ENCODE measurements at places on chromosomes 5 and 9.
A peak's percentile ranks its signal among the peaks of the same experiment; 100 is the strongest.

DNA sequence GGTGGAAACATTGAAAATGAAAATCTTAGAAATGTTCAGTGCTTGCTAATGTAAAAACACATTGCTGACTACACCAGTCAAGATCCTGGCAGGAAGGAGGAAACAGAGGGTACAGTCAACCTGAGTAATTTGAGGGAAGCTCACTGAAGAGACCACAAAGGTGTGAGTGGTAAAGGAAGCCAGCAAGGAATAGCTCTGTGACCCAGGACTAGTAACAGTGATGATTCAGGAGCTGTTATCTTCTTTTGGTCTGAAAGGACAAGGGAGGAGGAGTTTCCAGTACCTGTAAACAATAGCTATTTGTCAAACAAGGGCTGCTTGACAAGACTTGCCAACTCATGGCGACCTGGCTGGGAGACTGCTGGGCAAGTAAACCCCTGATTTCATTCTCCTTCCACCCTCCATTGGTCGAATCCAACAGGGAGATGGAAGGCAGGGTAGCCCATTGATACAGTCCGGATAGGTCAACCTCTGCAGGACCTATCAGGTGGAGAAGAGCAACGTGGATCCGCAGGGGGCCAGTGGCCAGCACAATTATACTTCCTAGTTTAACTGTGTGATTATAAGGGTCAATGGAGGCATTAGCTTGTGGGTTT is 68.1 kb downstream of the MAMDC2 start:
- DNase-seq, result no peak

GRCh38 chr9:38313421-38313820 is 79.1 kb upstream of the ALDH1B1 start:
- no peak for DNase-seq

- DNase-seq, result no peak
These were observed 335.0 kb downstream of the DEPDC1B start for GRCh38 chr5:60365001-60365400.

GRCh38 chr9:128920381-128921058 is at the start of gene PHYHD1:
PHYHD1 (plus strand) TSS chr9:128920982; CDS start chr9:128922324, 1,342 bp downstream.
- no peak for DNase-seq

GRCh38 chr9:8589476-8589875 is 789.9 kb upstream of the DMAC1 start:
- DNase-seq, result no peak

GRCh38 chr9:79667120-79667519 is 95.4 kb downstream of the TLE4 start:
- no peak for DNase-seq

GRCh38 chr5:92508271-92508670 is 1072.7 kb downstream of the NR2F1-AS1 start:
- no peak for DNase-seq

- peak; percentile 19 for DNase-seq
These were observed 1.7 kb upstream of the SLIT3 start for GRCh38 chr5:169302491-169303118.

GRCh38 chr9:111657051-111657450 is 4.4 kb upstream of the GNG10 start:
- DNase-seq, result no peak

GRCh38 chr9:136875155-136875554 is 9.0 kb upstream of the EDF1 start:
- DNase-seq, result no peak

GRCh38 chr5:104372376-104372775 is 809.8 kb upstream of the NUDT12 start:
- DNase-seq, result no peak

DNA sequence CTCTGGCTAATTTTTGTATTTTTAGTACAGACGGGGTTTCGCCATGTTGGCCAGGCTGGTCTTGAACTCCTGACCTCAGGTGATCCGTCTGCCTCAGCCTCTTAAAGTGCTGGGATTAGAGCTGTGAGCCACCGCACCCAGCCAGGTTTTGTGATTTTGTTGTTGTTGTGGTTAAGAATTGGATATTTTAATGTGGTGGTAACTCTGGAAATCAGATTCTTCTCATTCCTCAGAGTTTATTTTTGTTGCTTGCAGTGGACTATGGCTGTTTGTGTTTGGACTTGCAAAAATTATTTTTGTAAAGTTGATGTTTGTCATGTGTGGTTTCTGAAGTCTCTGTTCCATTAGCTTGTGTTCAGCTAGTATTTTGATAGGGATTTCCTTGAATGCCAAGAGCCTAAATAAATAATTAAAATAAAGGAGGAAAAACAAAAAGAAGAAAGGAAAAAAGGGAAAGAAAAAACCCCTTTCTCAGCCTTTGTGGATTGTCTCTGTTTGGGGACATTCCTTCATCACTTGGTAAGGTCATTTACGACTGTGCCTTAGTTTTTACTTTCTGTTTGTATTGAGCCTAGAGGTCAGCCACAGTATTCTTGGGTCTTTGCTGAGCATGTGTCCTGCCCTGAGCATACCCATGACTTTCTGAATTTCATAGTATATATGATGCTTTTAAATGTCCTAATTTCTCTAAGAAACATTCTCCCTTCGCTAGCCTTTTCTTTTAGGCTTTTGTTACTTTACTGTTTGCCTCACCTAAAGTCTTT is 37.3 kb downstream of the PBX3 start:
- DNase-seq, result no peak

- no peak for DNase-seq
These were observed 1.1 kb downstream of the IL4 start for GRCh38 chr5:132674671-132675506.

GRCh38 chr9:573691-574410 is 267.6 kb upstream of the DMRT1 start:
- no peak for DNase-seq

- no peak for DNase-seq
These were observed 102.1 kb upstream of the RANBP3L start for GRCh38 chr5:36403632-36404311.

GRCh38 chr5:168552146-168552545 is 23.0 kb downstream of the FBLL1 start:
- no peak for DNase-seq

DNA sequence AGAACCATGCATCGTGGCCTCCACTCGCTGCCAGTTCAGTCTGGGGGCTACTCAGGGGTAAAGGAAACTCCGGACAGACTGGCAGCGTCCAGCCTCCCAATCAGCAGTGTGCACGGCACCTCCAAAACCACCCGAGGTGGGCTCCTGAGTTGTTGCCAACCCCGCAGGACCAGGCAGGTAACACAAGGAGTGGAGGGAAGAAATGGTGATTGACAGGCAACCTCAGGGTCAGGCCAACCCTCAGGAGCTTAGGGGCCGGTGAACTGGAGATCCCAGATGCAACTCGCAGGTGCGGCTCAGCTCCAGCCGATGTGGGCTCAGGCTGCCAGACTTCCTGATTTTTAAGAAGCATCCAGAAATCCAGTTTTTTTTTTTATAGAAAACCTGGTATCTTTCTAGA is 37.3 kb upstream of the AKNA start:
- DNase-seq, result no peak

- DNase-seq, result no peak
These were observed 160.5 kb downstream of the UNC13B start for GRCh38 chr9:35322075-35322885.

DNA sequence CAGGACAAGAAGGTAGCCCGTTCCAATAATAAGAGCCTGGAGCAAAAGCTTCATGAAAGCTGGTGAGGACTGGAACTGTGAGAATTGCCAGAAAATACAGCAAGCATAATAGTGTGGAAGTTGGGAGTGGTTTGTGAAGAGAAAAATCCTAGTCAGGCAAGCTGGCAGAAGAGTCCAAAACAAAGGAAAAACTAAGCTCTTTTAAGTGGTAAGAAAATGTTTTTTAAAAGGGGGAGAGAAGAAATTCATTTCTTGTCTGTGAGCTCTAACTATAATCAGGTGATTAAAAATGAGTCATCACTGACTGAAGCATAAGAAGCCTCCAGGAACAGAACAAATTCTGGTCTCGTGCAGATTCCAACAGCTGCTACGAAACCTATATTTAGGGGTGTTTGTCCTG is 102.6 kb downstream of the CAAP1 start:
- no peak for DNase-seq

DNA sequence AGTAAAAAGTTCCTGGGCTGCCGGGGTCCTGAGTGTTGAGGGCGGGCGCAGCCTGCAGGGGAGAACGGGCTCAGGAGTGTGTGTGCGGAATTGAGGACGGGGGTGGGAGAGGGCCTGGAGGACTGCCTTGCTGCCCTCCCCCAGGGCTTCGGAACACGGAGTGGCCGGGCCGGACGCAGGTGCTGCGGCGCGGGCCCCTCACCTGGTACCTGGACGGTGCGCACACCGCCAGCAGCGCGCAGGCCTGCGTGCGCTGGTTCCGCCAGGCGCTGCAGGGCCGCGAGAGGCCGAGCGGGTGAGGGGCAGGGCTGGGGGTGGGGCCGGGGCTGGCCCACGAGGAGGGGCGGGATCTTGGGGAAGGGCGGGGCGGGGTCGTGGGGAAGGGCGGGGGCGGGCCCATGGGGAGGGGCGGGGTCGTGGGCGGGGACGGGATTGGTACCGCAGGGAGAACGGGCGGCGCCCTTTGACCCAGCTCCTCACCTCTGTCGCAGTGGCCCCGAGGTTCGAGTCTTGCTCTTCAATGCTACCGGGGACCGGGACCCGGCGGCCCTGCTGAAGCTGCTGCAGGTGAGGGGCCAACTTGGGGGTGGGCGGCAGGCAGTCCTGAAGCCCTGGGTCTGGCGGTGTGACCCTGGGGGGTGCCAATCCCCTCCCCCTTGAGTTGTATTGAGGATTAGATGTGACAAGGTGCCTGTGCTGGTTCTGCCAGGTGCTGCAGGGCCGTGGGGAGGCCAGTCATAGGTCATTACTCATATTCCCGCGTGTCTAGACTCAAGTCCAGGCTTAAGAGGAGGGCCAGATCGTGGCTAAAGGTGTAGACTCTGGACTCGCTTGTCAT is 7.1 kb downstream of the FPGS start:
- DNase-seq, result no peak

DNA sequence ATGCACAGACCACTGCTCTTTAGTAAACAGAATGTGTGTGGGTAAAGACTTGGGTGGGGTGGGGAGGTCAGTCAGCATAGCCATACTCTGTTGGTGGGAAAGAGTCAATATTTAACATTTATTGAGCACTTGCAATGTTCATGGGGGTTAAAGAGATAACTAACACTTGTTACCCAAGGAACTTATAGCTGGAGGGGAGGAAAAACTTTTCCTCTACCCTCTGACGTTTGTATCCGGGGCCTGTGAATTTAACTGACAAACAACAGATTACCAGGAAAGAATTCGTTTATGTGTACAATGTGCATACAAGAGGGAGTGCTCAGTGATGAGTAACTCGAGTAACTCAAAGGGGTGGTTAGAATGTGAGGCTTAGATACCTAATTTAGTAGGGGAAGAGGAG is 6.8 kb upstream of the CLINT1 start:
- no peak for DNase-seq

- no peak for DNase-seq
These were observed 21.1 kb downstream of the CPEB4 start for GRCh38 chr5:173909199-173909598.

DNA sequence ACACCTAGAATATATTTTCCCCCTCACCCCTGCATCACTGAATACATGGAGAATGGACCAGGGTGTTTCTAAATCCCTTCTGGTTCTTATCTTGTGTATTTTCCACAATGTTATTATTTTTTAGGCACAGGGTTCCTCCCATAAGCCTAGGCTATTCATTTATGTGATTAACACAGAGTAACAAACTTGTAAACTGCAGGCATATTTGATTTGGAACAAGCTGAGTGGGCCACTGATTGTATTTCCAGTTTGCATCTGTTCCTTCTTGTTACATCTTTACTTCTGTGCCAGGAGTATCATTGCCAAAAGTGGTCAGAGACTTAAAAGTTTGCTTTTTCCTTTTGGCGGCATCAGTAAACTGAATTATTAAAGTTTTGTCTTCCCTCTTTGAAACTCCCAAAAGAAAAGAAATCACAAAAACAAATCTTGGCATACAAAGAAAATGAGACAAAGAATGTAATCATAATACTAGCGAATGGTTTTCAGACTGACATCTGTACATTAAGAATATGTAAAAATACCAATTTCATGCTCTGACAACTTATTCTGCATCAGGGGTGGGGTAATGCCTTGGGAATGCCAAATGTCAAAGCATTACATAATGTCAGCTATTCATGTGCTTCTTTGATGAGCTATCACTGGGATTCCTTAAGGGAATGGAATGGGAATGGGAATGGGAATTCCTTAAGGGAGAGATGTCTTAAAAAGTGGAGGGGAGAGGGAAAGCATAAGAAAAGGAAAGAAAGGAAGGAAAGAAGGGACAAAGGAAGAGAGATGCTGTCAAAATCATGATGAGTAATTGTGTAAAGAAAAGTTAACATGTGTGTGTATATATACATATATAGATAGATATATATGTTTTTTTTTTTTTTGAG is 22.2 kb upstream of the PAX5 start:
- DNase-seq, result no peak

DNA sequence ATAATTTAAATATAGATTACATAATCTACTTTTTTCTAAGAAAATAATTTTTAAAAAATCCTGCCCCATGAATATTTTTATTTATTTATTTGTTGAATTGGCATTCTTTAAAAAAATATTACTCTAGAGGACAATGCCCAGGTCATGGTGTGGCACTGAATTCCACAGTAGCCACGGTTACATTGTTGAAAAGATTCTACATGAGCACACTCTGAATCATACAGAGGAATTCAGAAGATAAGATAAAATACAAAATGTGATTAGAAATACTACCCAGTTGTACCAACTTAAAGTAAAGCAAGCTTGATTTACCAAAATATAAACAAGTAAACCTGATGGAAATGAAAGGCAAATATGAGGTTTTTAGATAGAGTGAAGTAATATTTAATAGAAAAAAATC is 183.7 kb downstream of the HCN1 start:
- DNase-seq, result no peak

DNA sequence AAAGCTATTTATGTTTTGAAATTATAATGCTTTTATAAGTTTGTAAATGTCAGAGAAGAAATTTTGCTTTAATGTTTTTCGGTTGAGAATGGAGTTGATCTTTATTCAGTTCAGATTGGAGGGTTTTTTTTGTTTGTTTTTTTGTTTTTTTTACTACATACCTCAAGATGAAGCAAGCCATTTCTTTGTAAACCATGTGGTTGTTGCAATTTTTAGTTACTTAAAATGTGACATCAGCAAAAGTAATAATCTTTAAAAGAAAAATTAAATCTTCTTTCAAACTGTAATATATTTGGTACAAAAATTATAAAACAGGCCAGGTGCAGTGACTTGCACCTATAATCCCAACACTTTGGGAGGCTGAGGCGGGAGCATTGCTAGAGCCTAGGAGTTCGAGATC is 102.6 kb downstream of the CDC42SE2 start:
- DNase-seq, result no peak

- no peak for DNase-seq
These were observed 166.1 kb downstream of the CD180 start for GRCh38 chr5:67030289-67031056.

DNA sequence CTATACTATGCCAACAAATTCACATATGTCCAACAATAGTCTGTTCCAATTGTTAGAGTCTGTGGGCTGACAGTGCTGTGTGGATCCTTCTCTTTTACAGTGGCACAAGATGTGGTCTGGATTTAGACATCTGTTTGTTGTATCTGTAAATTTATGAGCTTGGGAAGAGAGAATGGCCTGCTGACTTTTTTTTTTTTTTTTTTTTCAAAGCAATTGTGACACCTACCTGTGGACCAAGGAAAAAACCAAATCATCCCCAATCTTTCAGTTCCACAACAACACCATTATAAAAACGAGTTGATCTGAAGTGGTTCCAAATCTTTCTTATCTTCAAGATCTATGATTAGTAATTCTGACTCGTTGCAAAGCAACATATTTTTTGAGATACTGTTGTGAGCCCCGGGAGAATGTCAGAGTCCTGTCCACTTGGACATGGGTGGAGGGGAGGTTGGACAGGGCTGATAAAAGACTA is 4.9 kb downstream of the IRX2 start:
- no peak for DNase-seq
